Neural progenitor cell (in vitro differentiated cells): ENCODE measurements at places on chromosomes 1 and 21.

GRCh38 chr1:63703701-63704107 lies 70.1 kb upstream of the ROR1 start:
- DNase-seq: no peak

DNA sequence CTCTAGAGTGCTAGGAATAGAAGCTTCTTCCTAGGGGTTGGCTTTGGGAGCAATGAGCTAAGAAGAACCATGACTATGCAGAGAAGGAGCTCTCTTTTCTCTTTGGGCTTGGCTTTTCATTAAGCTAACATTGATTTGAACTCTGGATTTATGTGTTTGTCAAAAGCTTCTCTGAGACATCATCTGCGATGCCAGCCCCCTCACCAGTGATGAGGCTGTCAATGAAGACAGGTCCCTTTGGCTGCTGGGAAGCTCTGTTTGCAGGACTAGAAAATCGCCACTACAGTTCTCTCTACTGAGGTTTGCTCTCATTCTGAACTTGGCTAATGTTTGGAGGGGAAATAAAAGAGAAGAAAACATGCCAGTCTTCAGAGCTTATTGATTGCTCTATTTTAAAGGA lies 185.0 kb downstream of the PCP4 start:
- no peak for DNase-seq

- no peak for DNase-seq
Observed at GRCh38 chr1:27132624-27133023, 22.3 kb downstream of the SLC9A1 start.

DNA sequence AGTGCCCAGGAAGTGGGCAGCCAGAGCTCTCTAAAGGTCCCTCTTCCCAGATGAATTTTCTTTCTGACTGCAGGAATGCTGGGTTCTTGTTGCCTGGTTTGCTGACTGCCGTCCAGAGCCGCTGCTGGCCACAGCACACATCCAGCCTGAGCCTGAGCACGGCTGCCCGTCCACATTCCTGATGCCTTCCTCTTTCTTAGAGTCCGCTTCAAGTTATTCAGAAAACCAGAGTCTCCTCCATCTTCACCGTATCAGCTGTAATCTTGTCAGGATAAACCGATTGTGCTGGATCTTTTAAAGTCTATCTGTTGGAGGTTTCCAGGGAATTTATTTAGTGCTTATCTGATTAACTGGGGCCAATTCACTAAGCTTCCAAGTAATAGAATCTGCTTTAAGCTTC lies 84.8 kb upstream of the BCAR3 start:
- DNase-seq: peak; percentile 67

GRCh38 chr1:199352351-199352750 lies 675.2 kb upstream of the NR5A2 start:
- DNase-seq: no peak
